Transverse colon (tissue), 4 donors: ENCODE measurements at places on chromosomes 4 and X.

GRCh38 chrX:17052210-17052609 is 105.8 kb downstream of the REPS2 start:
- DNase-seq: no peak

- no peak for DNase-seq
Observed at GRCh38 chrX:153908219-153908860, 3.9 kb downstream of the AVPR2 start.

DNA sequence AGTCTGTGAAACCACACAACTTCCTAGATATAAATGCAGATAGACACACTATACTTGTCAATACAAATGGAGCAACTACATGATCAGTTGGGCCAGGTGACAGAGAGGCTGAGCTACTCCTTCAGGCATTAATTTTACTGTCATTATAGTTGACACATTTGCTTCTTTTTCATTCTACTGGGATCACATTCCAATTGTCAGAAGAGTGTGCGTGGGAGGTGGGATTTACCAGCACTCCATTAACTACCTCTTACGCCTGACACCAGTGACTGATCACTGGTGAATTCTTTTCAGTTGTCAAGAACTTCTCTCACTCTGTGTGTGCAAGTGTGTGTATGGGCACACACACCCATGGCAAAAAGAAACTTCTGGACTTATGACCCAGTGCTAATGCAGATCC is 94.2 kb upstream of the DIAPH2 start:
- DNase-seq: no peak

DNA sequence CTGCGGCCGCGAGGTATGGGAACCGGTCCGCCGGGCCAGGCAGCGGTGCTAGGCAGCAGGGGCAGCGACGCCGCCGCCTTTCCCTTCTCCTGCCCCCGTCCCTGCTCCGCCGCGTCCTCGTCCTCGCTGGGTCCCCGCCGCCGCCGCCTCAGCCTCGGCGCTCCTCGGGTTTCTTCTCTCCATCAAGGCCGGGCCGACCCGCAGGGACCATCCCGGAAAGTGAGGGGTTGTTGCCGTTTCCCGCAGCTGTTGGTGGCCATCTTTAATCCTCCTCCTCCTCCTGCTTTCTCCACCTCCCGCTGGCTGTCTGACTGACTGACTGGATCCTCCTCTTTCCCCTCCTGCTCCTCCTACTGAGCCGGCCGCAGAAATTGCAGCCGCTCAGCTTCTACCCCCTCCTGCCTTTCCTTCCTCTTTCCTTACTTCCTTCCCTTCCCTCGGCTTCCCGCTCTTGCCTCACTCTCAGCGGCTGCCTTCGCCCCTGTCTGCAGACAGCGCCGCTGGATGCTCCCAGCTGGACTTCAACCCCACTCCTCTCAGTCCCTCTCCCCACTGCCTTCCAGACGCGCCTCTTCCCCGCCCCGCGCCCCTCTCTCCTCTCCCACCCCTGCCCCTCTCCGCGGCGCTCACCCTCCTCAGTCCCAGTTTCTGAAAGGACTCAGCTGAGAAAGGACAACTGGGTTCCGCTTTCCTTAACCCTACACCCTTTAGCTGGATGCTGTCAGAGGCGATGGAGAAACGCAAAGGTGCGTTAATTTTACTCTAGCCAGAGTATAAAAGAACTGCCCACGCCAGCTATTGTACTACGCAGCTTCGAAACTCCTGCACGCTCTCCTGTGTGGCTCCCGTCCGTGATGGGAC is at the start of gene WDFY3:
WDFY3 (minus strand) TSS at position 309 of the 861 bp plus-strand sequence. CDS start 106,099 bp downstream, outside the sequence.
- peak; percentile 81 for DNase-seq

- DNase-seq: peak; percentile 85
Observed at GRCh38 chr4:76950052-76950955, 752 bp downstream of the SEPTIN11 start.

DNA sequence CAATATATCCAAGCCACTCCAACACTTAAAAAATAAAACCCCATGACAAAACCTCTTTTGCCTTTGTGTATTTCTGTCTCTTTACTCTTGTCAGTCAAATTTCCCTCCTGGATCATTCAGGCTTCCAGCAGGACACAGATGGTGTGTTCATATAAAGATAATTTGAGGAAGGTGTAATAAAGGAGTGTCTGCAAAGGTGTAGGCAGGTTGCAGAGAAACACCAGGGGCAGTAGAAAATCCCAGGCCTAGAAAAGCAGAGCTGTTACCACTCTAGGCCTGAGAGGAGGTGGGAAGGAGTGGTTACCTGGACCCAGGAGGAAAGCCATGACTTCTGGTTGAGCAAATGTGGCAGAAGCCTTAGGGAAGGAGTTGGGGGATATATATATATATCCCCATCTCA is 28.8 kb downstream of the CHRNA9 start:
- DNase-seq: no peak

GRCh38 chr4:123297836-123298235 is 98.8 kb upstream of the SPRY1 start:
- DNase-seq: no peak

DNA sequence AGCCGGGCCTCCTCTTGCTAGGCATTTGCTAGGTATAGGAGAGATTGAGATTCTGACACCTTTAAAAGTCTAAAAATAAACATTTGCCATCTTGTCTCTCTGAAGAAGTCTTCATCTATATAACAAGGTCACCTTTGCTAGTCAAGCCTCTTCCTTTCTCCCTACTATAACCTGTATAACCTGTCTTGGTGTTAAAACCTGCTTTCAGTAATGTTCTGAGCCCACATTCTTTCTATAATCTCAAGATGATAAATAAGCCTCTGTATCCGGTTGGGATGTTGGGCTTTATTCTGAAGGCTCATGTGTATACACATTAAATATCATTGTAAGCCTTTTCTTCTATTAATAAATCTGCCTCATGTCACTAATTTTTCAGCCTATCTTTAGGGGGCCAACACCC is 10.2 kb downstream of the ASIC5 start:
- no peak for DNase-seq

GRCh38 chr4:159106636-159107035 is 3.8 kb downstream of the RAPGEF2 start:
- no peak for DNase-seq

DNA sequence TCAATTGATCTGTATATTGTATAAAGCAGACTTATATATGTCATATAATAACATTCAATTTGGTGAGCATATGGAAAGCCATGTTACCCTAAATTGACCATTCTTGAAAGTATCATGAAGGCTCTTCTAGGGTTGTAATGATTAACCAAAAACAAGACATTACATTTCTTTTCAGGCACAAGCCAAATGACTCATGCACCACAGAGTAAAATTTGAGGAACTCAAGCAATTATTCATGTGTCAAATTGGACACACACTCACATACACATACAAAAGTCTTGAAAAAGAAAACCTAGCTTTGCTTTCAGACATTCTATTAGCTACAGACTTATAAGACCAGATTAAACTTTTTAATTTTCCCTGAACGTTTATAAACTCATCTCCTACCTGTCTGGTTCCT is 146.5 kb upstream of the PCDH18 start:
- no peak for DNase-seq

GRCh38 chr4:33625748-33626147 is 2618.6 kb downstream of the ARAP2 start:
- DNase-seq: no peak

DNA sequence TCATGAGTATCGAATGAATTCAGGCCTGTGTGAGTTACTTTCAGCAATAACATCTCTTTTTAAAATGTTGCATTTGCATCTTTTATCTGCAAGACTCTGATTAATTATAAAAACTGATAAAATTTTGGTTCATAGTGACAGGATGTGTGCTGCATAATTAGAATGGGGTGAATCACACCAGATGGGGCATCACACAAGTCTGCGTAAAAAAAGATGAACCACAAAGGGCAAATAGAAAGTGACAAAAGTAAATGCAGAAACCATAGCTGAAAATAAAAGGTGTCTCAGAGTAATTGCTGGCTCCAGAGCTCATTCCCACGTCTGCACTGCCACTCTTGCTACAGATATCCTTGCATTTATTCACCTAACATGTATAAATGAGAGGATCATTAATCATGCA is 131.1 kb downstream of the HS3ST1 start:
- DNase-seq: no peak

DNA sequence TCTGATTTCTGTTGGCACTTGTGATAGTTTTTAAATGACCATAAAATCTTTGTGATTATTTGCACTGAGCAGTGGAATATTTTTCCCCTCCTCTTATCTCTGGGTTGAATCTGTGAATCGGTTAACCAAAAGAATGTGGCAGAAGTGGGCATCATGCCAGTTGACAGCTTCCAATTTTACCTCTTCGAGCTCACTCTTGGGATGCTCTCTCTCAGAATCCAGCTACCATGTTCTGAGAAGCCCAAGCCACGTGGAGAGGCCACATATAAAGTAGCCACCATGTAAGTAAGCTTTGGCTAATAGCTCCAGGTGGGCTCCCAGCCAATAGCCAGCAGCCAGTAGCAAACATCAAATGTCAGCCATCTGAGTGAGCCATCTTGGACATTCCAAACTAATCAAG is 12.9 kb upstream of the WDR19 start:
- DNase-seq: no peak

DNA sequence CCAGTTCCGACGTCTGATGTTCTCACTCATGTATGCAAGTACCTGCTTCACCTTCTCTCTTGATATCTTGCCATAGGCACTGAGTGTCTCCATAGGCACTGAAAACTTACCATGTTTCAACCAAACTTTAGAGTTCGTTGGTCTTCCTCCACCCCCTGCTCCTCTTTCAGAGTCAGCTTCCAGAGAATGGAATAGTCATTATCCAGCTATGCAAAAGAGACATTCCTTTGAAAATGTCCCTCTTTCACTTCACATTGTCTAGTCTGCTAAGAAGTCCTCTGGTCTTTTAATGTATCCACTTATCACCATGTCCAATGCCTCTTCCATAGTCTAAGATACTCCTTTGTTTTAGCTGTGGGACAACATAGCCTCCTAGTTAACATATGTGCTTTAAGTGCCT is 566.0 kb upstream of the TENM3 start:
- no peak for DNase-seq

GRCh38 chr4:86442881-86443280 is 83.0 kb upstream of the MAPK10 start:
- DNase-seq: no peak

DNA sequence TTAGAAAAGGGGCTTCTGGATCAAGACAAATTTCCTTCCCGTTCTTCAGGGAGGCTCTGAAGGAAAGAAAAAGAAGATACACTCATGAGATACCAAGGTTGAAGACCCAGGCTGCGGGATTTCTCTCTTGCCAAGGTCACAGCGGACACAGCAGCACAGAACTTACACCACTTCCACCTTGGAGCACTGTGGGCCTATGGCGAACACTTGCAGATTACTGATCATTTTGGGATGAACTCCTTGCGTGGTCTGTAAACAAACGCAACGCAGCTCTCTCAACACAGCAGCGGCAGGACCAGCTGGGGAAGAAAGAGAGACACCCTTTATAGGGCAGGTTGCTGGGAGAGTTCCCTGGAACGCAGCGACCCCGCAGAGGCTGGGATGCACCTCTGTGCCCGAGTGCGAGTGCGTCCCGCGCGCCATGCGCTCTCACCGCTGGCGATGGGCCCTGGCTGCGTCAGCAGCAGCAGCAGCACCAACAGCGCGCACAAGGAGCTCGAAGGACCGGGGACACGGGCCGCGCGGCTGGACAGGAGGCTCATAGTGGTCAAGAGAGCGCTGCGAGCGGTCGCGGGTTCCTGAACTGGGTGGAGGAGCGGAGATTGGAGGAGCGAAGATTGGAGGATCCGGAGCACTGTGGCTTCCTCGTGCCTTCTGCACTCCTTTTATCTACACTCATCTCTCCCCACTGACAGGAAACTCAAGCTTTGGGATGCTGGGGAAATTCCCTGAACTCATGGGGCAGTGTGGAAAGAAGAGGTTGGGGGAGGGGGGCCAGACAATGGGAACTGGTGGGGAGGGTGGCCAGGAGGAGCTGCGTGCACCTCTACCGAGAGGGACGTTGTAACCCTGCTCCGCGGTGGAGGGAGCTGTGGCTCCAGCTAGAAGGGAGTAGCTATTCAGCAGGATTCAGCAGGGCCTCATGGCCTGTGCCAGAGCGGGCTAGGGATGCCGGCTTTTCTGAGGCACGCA is at the start of gene CXCL5:
CXCL5 (minus strand) TSS at position 638 of the 972 bp plus-strand sequence; CDS start at position 542, 96 bp downstream.
- peak; percentile 16 for DNase-seq

GRCh38 chr4:150206265-150206664 is 128.0 kb downstream of the DCLK2 start:
- no peak for DNase-seq

DNA sequence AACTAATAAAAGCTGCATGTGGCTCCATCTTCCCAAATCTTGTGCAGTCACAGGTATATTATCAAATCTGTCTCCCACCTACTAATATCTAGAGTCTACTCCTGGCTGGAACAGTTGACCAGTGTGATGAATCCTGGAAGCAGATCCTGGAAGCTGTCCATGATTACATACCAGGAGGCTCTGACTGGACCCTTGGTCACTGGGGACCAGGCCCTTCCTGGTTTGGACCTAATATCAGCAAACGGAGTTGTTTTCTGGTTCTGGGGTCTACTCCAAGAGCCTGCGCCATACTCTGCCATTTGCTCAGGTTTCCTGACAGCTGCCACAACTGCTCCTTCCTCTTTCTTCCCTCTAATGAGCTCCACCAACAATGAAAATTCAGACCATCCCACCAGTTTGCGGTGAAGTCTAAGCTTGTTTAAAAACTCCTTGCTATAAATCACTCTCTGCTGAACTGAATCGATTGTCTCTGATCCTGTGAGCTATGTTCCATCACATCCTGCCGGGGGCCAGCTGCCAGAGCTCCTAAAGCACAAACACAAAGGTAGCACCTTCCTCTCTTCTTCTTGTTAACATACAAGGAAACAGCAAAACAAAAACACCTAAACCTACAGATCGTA is 114.2 kb downstream of the PALLD start:
- DNase-seq: no peak

GRCh38 chrX:40171513-40172400 is 74.0 kb upstream of the BCOR start:
- peak; percentile 45 for DNase-seq

DNA sequence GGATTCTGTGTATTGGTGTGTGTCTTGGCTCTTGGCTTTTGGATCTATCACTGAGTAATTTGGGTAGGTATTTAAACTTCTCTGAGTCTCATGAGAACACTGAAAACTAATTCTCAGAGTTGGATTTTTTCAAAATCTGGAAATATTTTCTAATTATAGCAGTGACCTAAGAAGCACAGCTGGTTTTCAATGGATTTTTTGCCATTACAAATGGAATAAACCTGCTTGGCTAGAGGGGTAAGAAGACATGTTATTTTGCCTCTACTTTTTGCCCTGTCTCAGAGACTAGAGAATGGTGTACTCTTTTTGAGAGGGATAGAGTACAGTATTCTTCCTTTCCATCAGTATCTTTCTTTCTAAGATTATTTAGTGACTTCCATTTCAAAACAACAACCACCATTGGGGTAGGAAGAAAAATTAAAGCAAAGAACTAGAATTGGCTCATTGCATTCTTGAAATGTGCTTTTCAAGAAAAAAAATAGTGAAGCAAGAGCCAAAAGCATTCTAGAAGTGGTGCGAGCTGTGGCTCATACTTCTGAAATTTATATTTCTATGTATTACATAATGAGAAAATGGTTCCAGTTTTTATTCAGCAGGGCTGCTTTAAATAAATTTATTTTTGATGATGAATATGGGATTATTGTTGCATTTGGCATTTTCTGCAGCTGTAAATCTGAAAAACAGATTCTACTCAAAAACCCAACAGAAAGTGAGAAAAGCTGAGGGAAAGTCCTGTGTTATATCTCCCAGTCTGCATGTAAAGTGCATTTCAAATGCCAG is 850.2 kb upstream of the SLIT2 start:
- no peak for DNase-seq
